ENCODE measurements at places on chromosomes 2 and 18. TPM values are rescaled to one million over a fixed set of nuclear protein-coding genes. Genes with fewer than 3 reads are reported as not detected.

SERPINB3 gene
- total RNA-seq, result not detected

EFHD1 gene
- total RNA-seq, result 2.7 TPM

C2orf72 gene
- 54.8 TPM for total RNA-seq

SCN9A gene
- total RNA-seq, result 14.4 TPM

CASP8 gene
- total RNA-seq, result 48.8 TPM

Data from left colon (tissue), 2 donors.